Esophagus mucosa (tissue), 1 donor: ENCODE measurements at places on chromosomes 2 and 18. TPM values are rescaled to one million over a fixed set of nuclear protein-coding genes. Genes with fewer than 3 reads are reported as not detected.

DNA sequence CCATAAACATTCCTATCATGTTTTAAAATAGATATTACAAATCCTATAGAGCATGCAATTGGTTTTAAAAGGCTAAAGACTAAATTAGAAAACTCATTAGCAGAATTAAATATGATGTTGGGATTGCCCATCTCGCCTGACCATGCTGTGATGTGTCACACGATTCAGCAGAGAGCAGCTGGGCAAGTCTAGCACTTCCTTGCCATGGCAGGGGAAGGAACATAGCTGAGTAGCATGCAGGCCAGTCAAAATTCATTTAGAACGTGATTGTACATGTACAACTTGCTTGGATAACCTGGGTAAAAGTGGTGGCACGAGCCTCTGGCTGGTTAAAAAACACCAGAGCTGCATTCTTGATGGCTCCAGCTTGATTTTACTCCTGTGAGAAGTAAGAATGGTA, 81.3 kb downstream of the SCN3A start:
- no peak for ATAC-seq

The RAB11FIP5 gene
- total RNA-seq: 10.4 TPM

GRCh38 chr2:236215196-236215595, 47.0 kb upstream of the GBX2 start:
- peak; percentile 55 for ATAC-seq

DNA sequence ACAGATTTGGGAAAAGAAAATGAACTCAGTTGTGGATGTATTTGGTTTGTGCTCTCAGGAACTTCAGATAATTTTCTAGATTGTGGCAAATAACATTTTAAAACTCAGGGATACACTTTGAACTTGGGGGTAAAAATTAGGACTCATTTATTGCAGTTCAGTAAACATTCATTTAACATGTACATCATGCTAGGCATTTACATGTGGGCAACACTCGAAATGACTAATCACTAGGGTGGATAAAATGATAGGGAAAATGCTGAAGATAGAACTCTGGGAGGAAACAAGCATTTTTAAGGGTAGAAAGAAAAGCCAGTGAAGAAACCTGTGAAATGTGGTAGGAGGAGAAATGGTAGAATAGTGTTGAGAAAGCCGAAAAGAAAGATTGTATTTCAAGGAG, 7.8 kb downstream of the FAM117B start:
- no peak for ATAC-seq

The ASPRV1 gene
- 0.16 TPM for total RNA-seq
